ENCODE measurements at places on chromosomes 4 and X.

DNA sequence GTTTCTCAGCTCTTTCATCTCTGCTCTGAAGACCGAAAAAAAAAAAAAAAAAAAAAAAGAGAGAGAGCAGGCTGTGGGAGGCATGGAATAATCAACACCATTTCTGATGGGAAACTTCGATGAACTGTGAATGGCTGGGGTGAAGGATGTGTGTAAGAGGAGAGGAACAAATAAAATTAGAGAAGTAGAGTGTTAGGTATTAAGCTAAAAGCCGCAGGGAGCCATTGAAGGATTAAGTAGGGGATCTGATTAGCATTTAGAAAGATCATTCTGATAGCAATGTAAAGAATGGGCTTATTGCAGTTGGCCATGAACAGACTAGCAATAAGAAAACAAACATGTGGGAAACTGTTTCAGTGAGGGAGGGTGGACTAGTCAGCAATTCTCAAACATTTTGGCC is 33.6 kb upstream of the JADE1 start:
- no peak for DNase-seq

- DNase-seq = no peak
Observed at GRCh38 chr4:8861576-8862295, 9.9 kb downstream of the HMX1 start.

DNA sequence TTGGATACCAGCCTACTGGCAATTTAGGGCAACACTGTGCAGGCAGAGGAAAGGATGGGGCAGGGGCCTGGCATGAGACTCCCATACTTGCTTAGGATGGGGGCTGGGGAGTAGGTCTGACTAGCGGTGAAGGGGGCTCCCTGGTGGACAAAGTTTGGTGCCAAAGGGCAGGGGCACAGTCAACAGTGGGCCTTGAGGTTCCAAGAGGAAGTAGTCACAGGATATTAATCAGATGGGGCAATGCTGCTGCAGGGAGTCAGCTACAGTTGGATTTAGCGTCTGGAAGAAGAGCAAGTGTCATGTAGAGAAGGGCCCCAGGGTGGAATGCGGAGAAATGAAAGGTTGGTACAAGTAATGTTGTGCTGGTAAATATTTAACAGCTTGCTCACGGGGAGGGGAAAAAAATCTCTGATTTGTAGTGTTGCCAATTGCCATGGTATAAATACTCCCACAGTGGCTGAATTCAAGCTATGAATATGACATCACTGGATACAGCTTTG is 139.4 kb downstream of the PJA1 start:
- peak; percentile 91 for DNase-seq

GRCh38 chrX:149453030-149453429 is 52.1 kb downstream of the IDS start:
- no peak for DNase-seq

DNA sequence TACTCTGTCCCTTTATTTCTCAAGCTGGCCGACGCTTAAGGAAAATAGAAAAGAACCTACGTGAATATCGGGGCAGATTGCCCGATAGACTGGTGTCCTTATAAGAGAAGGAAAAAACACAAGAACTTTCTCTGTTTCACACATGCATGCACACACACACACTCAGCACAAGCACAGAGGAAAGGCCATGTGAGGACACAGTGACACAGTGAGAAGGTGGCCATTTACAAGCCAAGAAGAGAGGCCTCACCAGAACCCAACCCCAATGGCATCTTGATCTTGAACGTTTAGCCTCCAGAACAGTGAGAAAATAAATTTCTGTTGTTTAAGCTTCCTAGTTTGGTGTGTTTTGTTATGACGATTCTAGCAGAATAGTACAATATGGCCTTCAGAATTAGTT is 37.0 kb downstream of the SPRY1 start:
- no peak for DNase-seq
